ENCODE measurements at places on chromosomes 13 and 19. TPM values are rescaled to one million over a fixed set of nuclear protein-coding genes. Genes with fewer than 3 reads are reported as not detected.
A peak's percentile ranks its signal among the peaks of the same experiment; 100 is the strongest.

The ADGRE1 gene
- 5.4 TPM for total RNA-seq

The ZNF132 gene
- 1.0 TPM for total RNA-seq

The NAPSA gene
- 0.91 TPM for total RNA-seq

The TNNT1 gene
- not detected for total RNA-seq

The MYO1F gene
- 66.7 TPM for total RNA-seq

The IL17D gene
- not detected for total RNA-seq

The MPHOSPH8 gene
- 51.2 TPM for total RNA-seq

DNA sequence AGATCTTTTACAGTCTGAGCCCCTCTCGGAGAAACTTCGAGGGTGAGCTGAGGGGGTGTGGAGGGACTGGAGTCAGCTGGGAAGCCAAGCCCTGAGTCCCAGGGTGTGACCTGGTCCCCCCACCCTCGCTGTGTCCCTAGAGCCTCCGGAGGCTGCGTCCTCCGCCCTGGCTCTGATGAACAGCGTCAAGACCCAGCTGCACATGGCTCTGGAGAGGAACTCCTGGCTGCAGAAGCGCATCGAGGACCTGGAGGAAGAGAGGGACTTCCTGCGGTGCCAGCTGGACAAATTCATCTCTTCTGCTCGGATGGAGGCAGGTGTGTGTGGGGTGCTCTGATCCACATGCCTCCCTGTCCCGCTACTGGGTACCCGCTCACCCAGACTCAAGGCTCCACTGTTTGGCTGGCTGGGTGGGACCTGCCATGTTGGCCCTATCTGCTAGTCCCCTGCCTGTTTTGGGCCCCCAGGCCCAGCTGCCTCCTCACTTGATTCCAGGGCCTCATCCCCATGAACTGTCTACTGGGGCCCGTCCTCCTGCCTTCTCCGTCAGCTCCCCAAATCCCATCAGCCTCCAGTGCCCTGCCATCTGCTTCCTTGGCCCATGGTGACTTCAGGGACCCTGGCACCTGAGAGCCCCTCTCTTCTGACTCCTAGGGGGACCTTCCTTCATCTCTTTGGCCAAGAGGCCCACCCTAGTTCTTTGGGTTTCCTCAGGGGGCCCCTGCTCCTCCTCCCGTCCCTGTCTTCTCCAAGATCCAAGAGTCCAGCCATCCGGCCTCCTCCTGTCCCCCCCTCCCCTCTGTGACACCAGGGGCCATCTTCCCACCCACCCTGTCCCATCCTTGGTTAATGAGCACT is 1.5 kb downstream of the CCDC106 start:
- H3K4me3 ChIP-seq, result no peak overlapping the region
- H3K36me3 ChIP-seq, result peaks cover 12% of the 10 kb centered on the region
- no peaks in the 10 kb centered on the region for H3K27me3 ChIP-seq
- H3K27ac ChIP-seq, result no peak overlapping the region
- H3K4me1 ChIP-seq, result peaks cover 41% of the 10 kb centered on the region

- no peaks in the 10 kb centered on the region for H3K27me3 ChIP-seq
- H3K4me3 ChIP-seq, result no peak overlapping the region
- H3K36me3 ChIP-seq, result no peaks in the 10 kb centered on the region
These were observed 47.5 kb upstream of the RNF113B start for GRCh38 chr13:98224557-98224956.

DNA sequence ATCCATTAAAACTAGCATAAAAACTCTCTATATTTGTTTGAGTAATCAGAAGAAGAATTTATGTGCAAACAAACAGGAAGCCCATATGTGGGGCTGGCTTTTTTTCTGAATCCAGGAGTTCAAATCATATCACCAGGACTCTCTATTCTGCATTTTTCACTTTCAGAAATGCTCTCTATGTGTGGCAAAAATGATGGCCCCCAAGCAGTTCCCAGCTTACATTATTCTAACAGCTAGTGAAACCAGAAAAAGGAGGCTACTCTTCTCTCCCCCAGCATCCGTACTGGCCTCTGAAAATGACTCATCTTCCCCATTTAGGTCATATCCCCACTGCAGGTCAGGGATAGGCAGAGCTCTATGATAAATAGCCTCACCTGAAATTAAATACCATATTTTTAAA is 20.4 kb downstream of the RBM26 start:
- DNase-seq, result peak; percentile 43
- H3K27me3 ChIP-seq, result no peaks in the 10 kb centered on the region
- no peak overlapping the region for H3K27ac ChIP-seq
- no peak overlapping the region for H3K4me3 ChIP-seq

GRCh38 chr19:30406220-30407067 is 34.3 kb downstream of the ZNF536 start:
- H3K27me3 ChIP-seq, result no peaks in the 10 kb centered on the region
- H3K27ac ChIP-seq, result no peak overlapping the region
- no peaks in the 10 kb centered on the region for H3K36me3 ChIP-seq
- DNase-seq, result no peak
- no peak overlapping the region for H3K4me3 ChIP-seq
- no peaks in the 10 kb centered on the region for H3K4me1 ChIP-seq

- no peaks in the 10 kb centered on the region for H3K36me3 ChIP-seq
- H3K27ac ChIP-seq, result no peak overlapping the region
- no peak overlapping the region for H3K4me3 ChIP-seq
- no peaks in the 10 kb centered on the region for H3K27me3 ChIP-seq
- no peaks in the 10 kb centered on the region for H3K4me1 ChIP-seq
These were observed 659.0 kb downstream of the SLITRK6 start for GRCh38 chr13:85140192-85140591.

GRCh38 chr13:52001120-52001731 is 10.0 kb downstream of the ATP7B start:
- H3K27ac ChIP-seq, result no peak overlapping the region
- DNase-seq, result peak; percentile 60
- H3K36me3 ChIP-seq, result no peaks in the 10 kb centered on the region
- peaks cover 4% of the 10 kb centered on the region for H3K27me3 ChIP-seq

DNA sequence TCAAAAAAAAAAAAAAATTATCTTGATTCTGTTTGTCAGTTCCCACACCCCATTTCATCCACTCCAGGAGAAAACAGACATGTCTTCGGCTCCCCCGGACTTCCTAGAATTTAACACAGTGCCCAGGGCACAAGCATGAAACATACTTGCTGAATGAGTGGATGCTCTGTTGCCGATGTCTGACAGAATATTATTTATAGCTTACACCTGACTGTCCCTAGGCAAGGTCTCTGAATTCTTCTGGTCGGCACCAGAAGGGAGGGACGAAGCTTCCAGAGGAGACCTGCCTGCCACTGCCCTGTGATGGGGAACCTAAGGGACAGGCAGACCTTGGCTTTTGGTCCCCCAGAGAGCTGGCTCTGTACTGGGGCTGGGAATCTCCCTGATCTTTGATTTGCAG is 43.9 kb upstream of the PEG3 start:
- H3K4me1 ChIP-seq, result no peaks in the 10 kb centered on the region
- H3K4me3 ChIP-seq, result no peak overlapping the region
- no peak for DNase-seq
- no peak overlapping the region for H3K27ac ChIP-seq
- no peaks in the 10 kb centered on the region for H3K27me3 ChIP-seq

GRCh38 chr19:4911314-4911713 is 2.0 kb downstream of the UHRF1 start:
- H3K4me3 ChIP-seq, result peak overlapping the region; percentile 51
- H3K36me3 ChIP-seq, result peaks cover 7% of the 10 kb centered on the region
- no peak for DNase-seq
- H3K27me3 ChIP-seq, result no peaks in the 10 kb centered on the region
- H3K4me1 ChIP-seq, result peaks cover 70% of the 10 kb centered on the region
- H3K27ac ChIP-seq, result no peak overlapping the region

GRCh38 chr13:112796190-112796915 is 106.5 kb downstream of the ATP11A start:
- H3K27me3 ChIP-seq, result no peaks in the 10 kb centered on the region
- no peak overlapping the region for H3K27ac ChIP-seq
- no peak for DNase-seq
- H3K36me3 ChIP-seq, result peaks cover 11% of the 10 kb centered on the region

DNA sequence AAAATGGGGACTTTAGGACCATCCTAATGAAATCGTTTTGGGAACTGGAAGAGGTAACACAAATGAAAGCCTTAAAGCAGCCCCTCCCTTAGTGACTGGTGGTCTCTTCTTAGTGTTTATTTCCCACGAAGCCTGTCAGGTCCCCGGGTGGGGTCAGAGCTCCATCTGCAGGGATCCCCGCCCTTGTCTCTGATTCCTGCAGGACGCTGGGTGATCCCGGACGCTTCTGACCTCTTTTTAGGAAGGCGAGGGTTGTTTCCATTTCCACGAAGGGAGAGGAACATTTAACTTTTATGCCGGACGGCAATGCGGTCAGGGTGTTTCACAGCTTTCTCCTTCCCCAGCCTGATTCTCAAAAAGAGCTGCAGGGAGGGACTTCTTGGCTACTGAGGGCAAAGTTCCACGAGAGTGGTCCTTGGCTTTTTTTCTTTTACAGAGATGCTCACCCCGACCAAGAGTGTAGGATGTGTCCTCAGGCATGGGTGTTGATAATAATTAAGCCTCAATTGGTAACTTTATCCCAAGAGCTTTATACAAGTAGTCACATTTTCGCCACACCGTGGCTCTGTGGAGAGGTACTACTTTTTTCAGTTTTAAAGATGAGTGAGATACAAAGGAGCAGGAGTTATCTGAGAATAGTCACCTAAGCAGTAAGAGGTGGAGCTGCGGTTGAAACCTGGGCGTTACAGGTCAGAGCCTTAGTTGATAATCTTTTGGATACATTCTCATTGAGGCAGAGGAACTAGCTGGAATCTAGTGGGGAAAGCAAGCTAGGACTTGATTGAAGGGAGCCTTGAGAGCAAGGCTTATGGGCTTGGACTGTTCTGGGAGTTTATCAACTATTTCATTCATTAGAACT is 813 bp downstream of the ZNF284 start:
- H3K27ac ChIP-seq, result no peak overlapping the region
- peak overlapping the region; percentile 78 for H3K4me3 ChIP-seq
- H3K36me3 ChIP-seq, result peaks cover 8% of the 10 kb centered on the region
- H3K27me3 ChIP-seq, result no peaks in the 10 kb centered on the region
- DNase-seq, result no peak

DNA sequence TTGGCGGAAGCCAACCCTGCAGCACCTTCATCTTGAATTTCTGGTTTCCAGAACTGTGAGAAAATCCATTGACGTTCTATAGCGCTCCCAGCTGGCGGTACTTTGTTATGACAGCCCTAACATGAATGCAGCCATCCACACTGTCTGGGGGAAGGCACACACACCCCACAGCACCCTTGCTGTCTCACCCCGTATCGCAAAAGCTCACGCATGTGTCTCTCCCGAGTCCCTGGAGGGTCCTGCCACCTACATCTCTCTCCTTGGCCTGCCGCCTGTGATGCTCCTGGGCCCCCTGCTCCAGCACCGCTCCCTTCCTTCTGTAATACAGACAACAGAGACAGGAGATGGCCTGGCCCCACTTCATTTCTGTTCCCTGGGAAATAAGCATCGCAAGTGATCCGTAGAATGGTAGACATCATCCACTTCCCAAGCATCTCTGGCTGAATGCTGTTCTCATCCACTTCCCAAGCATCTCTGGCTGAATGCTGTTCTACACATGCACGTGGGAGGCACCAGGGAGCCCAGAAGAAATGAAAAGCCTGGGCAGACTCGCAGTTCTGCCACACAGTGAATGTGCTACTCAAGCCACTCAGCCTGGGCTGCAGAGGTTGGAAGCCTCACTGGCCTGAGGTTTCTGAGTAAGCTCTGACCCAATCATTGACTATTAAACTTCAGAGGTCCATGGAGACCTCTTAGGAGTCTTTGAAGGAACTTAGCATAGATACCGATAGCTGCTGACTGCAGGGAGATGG is 29.6 kb downstream of the EPN1 start:
- H3K27me3 ChIP-seq, result no peaks in the 10 kb centered on the region
- no peak overlapping the region for H3K27ac ChIP-seq
- no peaks in the 10 kb centered on the region for H3K4me1 ChIP-seq

- peaks cover 91% of the 10 kb centered on the region for H3K36me3 ChIP-seq
- no peak for DNase-seq
- peaks cover 87% of the 10 kb centered on the region for H3K4me1 ChIP-seq
- H3K4me3 ChIP-seq, result no peak overlapping the region
- no peaks in the 10 kb centered on the region for H3K27me3 ChIP-seq
- H3K27ac ChIP-seq, result no peak overlapping the region
These were observed 78.2 kb downstream of the RASA3 start for GRCh38 chr13:114054264-114054663.

DNA sequence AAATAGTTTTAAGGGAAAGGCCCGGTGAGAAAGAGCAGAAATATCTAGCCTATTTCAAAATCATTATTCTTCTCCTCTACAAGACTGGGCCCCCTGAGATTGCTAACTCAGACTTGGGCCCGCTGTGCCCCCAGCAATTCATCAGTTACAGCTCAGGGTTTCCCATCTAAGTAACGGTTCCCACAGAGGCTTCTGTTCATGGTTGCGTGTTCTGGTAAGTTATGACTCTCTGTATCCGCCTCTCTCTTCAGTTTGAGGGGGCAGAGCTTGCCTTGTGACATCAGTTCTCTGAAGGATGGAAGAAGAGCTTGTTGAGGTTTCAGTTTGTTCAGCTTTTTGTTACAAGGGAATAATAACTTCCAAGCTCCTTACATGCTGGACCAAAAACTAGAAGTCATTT is 11.6 kb downstream of the ZNF57 start:
- no peak for DNase-seq
- H3K4me3 ChIP-seq, result no peak overlapping the region
- no peaks in the 10 kb centered on the region for H3K4me1 ChIP-seq
- H3K27ac ChIP-seq, result no peak overlapping the region
- no peaks in the 10 kb centered on the region for H3K27me3 ChIP-seq

GRCh38 chr19:33678796-33679585 is 57.2 kb downstream of the CHST8 start:
- no peak overlapping the region for H3K27ac ChIP-seq
- DNase-seq, result no peak
- H3K4me3 ChIP-seq, result no peak overlapping the region
- H3K4me1 ChIP-seq, result no peaks in the 10 kb centered on the region
- peaks cover 15% of the 10 kb centered on the region for H3K27me3 ChIP-seq

DNA sequence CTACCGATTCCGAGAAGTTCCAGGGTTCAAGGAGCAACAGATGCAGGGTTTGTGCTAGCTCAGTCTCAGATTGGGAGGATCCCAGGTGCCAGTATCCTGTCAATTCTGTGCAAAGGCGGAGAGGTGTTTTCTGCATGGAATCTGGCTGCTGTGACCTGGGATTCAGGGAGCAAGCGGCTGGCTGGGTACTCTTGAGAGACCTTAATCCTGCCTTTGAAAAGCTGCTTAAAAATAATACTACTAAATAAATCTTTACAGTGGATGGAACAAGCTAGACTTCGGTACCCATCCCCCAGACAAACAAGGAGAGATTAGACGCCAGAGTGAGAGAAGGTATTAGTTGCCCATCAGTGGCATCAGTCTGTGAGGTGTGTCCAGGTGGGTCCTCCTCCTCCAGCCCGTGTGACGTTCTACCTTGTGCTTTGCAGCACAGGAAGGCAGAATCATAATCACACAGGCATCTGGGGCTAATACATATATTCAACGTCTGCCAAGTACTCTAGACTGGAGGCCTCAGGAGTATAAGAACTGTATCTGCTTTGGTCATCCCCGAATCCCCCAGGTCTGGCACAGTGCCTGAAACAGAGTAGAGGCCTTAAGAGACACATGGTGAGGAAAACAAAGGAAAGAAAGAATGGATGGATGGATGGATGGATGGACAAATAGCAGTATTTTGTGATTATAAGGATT is 230.6 kb downstream of the ZNF536 start:
- no peaks in the 10 kb centered on the region for H3K4me1 ChIP-seq
- no peak for DNase-seq
- H3K36me3 ChIP-seq, result no peaks in the 10 kb centered on the region
- H3K27me3 ChIP-seq, result no peaks in the 10 kb centered on the region
- H3K4me3 ChIP-seq, result no peak overlapping the region

GRCh38 chr13:65292488-65292901 is 1937.6 kb downstream of the PCDH9 start:
- no peaks in the 10 kb centered on the region for H3K27me3 ChIP-seq
- no peak for DNase-seq
- H3K4me1 ChIP-seq, result no peaks in the 10 kb centered on the region
- no peak overlapping the region for H3K4me3 ChIP-seq
- no peak overlapping the region for H3K27ac ChIP-seq
- no peaks in the 10 kb centered on the region for H3K36me3 ChIP-seq
